ENCODE measurements at places on chromosomes 1 and 21.

- no peak for DNase-seq
Observed at GRCh38 chr1:41764656-41765055, 154.1 kb downstream of the HIVEP3 start.

DNA sequence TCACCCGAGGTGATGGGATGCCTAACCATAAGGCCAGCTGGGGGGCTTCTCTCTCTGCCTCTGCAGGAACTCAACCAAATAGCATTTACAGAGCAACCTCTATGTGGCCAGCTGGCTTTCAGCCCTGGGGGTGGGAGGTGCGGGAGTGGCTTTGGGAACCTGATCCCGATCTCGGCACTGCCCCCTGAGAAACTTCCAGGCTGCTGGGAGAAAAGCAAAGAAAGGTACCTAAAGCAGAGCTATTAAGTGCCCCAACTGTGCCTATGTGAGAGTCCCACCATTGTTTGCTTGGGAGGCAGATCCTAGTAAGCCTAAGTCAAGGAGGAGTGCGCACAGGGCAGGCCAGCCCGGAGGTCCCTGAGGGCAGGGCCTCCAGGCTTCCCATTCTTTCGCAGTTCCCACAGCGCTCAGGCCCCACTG lies 7.0 kb downstream of the KRTCAP2 start:
- DNase-seq: no peak

DNA sequence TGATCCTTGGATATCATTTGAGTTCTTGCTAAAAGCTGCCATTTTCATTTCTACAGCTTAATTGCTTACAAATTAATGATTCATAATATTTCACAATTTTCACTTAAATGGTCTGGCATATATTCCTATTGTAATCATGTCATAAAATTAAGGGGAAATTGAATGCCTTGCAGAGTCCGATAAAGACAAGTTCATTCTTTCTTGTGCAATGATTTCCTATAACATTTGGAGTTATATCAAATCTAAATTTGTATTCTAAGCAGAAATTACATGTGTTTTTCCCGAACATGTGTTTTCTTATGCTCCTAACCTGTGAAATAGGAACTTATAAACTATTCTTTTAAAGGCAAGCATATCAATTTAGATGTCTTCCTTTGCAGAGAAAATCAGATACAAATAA lies 118.3 kb upstream of the CYYR1 start:
- DNase-seq: no peak

GRCh38 chr1:145824499-145824842 lies 471 bp downstream of the POLR3C start:
- no peak for DNase-seq

DNA sequence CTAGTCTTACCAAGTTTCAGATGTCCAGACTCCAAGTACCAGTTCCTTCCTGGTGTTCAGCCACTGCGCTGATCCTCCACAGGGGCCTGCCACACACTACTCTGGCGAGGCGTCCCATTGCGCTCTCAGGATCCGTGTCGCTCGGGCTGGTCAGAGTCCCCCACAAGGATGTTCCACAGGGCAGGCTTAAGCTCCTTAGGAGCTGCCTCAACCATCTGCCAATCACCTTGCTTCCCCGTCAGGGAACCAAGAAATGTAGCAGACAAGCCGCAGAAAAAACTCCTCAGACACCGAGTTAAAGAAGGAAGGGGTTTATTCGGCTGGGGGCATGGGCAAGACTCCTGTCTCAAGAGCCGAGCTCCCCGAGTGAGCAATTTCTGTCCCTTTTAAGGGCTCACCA lies 9.8 kb downstream of the OR2W3 start:
- DNase-seq: no peak

DNA sequence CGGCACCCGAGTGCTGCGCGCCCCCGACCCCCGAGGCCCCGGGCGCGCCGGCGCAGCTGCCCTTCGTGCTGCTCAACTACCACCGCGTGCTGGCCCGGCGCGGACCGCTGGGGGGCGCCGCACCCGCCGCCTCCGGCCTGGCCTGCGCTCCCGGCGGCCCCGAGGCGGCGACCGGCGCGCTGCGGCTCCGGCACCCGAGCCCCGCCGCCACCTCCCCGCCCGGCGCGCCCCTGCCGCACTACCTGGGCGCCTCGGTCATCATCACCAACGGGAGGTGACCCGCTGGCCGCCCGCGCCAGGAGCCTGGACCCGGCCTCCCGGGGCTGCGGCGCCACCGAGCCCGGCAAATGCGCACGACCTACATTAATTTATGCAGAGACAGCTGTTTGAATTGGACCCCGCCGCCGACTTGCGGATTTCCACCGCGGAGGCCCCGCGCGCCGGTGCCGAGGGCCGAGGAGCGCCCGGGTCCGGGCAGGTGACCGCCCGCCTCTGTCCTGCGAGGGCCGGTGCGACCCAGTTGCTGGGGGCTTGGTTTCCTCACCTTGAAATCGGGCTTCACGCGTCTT lies 49.0 kb downstream of the SIM2 start:
- DNase-seq: peak; percentile 81

DNA sequence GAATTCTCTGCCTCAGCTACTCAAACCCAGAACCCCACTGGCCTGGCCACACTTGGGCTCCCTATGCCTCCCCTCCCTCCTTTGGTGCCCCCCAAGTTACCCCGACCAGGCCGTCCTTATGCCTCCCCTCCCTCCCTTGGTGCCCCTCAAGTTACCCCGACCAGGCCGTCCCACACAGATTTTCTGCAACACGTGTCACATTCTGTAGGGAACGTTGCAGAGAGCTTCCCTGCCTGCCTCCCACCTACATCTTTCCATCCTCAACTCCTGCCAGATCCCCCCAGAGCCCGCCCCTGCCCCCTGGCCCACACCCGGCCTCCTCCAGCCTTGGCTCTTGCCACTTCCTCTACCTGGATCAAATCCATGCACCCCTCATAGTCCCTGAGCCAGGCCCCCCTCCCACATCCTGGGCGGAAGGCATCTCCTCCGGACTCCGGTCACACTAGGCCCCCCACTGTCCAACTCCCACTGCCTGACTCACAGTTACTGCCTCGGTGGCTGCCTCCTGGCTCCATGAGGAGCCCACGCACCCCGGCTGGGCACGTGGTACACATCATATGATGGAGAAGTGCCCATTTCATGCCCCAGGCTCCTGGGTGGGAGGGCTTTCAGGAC lies 41.2 kb downstream of the KCNAB2 start:
- no peak for DNase-seq

Data from eye (tissue), 1 donor.